ENCODE measurements at places on chromosomes 5 and 9.

DNA sequence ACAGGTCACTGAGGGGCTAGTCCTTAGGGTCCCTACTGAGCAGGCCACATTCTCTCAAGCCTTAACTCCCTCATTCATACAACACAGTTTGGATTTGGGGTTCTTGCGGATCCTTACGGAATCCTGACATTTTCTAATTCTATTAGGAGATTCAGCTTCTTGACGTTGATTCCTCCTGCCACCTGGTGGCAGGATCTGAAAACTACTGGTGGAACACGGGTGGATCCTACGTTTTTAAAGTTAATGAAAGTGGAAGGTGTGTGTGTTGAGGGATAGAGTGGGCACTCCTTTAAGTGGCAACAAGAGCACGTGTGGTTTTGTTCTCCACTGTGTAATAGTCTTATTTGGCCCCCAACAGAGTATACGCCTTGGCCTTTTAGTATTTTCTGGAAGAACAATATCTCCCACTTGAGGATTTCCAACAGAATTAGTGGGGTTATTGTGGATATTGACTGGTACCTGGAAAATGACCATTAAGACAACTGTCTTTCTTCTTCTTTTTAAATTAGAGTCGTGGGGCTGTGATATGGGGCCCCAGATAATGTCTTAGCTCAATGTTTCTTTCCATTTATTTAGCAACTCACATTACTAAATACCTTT is 25.2 kb downstream of the SLC28A3 start:
- no peak for DNase-seq

- DNase-seq: no peak
Measured at GRCh38 chr9:129435291-129435690, 185.6 kb downstream of the C9orf50 start.

GRCh38 chr5:160213537-160213936 is 15.8 kb upstream of the FABP6 start:
- no peak for DNase-seq

DNA sequence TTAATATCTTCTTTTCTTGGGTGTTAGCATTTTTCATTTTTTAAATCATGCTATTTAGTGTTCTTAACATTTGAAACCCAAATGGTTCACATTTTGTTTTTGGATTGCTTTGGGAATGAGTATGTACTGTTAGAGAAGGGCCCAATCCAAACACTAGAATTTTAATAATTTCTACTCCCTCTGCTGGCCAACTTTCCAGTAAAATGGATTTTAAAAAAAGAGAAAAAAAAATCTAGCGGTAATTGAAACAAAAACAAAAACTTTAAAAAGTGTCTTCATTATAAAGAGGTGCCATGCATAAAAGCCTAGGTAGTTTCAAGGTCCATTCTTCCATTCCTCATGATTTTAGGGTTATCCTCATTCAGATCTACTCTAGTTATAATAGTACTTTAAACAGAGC is 32.1 kb upstream of the RICTOR start:
- DNase-seq: no peak

DNA sequence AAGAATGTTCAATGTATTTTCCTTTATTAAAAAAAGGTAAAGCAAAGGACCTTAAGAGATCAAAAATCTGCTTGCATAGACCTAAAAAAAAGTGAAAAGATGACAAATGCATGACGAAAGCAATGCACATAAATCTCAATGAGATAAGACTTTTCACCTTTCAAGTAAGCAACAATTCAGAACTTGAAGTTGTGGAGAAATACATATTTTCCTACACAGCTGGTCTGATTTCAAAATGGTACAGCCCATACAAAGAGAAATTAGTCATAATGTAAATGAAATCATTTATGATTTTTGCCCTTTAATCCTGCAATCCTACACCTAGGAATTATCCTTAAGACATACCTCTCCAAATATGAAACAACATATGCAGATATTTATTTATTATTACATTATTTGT is 568.0 kb downstream of the ANXA1 start:
- DNase-seq: no peak

- DNase-seq: no peak
Measured at GRCh38 chr9:134919303-134919702, 1.6 kb upstream of the FCN1 start.

GRCh38 chr9:6968271-6968670 is 210.5 kb downstream of the KDM4C start:
- DNase-seq: no peak

DNA sequence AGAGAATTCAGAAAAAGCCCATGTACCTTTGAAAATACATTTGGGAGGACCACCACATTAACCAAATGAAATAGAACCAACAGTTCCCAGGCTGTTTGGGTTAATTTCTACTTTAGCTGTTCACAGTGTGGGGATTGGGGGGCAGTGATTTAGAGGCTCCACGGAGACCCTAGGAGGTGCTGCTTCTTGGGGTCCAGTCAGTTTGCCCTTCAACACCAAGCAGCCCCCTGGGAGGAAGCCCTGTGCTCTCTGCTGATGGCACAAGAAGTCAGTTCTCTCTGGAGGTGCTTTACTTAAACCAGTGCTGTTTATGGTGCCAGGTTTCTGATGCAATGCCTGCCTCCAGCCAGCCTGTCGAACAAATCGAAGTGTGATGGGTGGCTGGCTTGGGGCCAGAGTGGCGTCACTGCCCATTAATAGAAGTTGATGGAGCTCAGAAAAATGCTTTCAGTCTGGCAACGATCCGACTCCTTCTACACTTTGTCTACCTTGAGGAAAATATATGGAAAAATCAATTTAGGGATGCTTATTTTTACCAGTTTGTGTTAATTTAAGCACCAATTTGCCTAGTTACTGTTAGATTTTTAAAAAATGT is 134.0 kb downstream of the SNX18 start:
- DNase-seq: no peak

DNA sequence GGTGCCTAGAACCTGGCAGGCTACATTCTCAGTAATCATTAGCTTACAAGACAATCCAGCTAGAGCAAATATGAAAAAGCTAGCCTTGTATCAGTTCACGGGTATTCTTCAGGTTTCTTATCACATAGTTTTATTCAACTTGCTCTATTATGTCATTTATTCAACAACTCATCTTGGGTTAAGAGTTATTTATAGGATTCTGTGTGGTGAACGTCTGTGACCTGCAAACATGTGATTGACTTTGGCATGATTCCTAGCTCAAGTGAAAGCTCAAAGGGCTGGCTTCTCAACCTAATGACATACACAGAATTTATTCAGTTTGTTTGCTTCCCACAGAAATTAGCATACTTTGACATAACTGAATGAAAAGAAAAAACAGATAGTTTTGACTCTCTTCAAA is 173.1 kb downstream of the PLPPR1 start:
- DNase-seq: no peak
